ENCODE measurements at places on chromosomes 13 and 19. TPM values are rescaled to one million over a fixed set of nuclear protein-coding genes. Genes with fewer than 3 reads are reported as not detected.

- DNase-seq, result no peak
Observed at GRCh38 chr19:11223200-11223599, 16.2 kb upstream of the ANGPTL8 start.

RBM26 gene
- polyA plus RNA-seq, result 16.1 TPM

GRCh38 chr13:25816239-25816638, 235.6 kb downstream of the SHISA2 start:
- no peak for DNase-seq

SYNE4 gene
- polyA plus RNA-seq, result 13.7 TPM

GRCh38 chr13:60090574-60090973, 73.2 kb downstream of the DIAPH3 start:
- DNase-seq, result no peak

TUBA3C gene
- polyA plus RNA-seq, result not detected

DNA sequence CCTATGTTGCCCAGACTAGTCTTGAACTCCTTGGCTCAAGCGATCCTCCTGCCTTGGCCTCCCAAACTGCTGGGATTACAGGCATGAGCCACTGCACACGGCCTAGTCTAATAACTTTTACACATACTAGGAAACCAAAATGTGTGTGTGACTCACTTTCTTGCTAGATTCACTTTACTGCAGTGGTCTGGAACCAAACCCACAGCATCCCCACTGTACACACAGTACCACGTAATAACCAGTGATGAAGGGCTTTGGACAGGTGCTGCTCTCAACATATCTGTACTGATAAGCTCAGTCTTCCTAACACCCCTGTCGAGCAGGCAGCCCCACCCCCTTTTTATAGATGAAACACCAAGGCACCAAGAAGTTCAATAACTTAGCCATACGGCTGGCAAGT, 5.1 kb downstream of the DNMT1 start:
- DNase-seq, result no peak

- DNase-seq, result no peak
Observed at GRCh38 chr19:54644056-54644455, 13.8 kb downstream of the LILRB1 start.

ACP4 gene
- 0.08 TPM for polyA plus RNA-seq

DNA sequence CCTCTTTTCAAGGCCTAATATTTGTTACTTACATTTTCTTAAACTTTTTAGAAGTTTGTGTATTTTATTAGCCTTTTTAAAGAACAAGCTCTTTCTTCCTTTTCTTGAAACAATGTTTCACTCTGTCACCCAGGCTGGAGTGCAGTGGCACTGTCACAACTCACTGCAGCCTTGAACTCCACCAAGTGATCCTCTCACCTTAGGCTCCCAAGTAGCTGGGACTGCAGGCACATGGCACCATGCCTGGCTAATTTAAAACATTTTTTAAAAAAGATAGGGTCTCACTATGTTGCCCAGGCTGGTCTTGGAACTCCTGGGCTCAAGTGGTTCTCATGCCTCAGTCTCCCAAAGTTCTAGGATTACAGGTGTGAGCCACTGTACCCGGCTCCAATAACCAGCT, 192.2 kb upstream of the SPRY2 start:
- DNase-seq, result no peak

- DNase-seq, result no peak
Observed at GRCh38 chr19:29372091-29372415, 153.7 kb upstream of the VSTM2B start.

Data from HepG2 (cell line).